ENCODE measurements at places on chromosomes 4 and X.

GRCh38 chr4:23660865-23661264, 229.0 kb downstream of the PPARGC1A start:
- DNase-seq = no peak

DNA sequence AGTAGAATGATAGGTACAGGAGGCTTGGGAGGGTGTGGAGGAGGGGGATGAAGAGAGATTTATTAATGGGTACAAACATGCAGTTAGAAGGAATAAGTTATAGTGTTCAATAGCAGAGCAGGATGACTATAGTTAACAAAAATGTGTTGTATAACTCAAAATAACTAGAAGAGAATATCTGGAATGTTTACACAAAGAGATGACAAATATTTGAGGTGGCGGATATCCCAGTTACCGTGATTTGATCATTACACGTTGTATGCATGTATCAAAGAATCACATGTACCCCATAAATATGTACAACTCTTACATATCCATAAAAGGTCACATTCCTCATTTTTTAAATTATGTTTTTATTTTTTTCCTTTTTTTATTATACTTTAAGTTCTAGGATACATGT, 456.6 kb downstream of the MAGEB5 start:
- DNase-seq = no peak

DNA sequence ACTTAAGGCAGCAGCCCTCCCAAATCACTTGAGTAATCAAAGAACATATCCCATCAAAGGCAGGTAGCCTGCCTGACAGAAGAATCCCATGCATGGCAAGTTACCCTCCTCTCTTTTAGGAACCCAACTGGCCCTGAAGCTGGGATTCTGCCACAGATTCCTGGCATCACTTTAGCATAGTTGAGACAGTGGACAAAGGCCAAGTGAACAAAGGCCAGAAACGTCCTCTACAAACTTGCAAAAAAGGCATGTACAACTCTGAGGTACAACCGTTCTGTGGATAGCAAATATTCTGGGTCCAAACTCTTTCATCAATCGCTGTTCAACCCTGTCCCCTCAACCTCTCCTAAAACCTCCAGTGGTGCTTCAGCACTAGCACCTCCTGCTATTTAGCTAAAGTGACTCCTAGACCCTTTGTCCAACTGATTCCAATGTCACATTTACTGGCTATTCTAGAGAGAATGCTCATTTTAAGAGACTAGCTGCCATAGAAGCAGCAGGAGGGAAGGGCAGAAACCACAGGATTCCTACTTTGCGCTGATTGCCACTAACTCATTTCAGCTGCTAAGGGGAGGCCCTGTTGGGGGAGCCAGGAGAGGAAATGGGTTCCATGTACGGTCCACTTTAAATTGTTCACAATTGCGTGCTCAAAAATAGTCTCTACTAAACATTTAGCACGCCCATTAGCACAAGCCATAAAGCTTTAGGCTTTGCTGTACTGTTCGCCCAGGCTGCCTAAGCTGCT, 105.9 kb downstream of the SHROOM4 start:
- DNase-seq = no peak

GRCh38 chrX:55008571-55009358, 8.6 kb downstream of the APEX2 start:
- peak; percentile 14 for DNase-seq

GRCh38 chrX:131399678-131400428, 110.7 kb upstream of the IGSF1 start:
- no peak for DNase-seq

- no peak for DNase-seq
Observed at GRCh38 chr4:6395466-6396228, 76.8 kb downstream of the PPP2R2C start.

DNA sequence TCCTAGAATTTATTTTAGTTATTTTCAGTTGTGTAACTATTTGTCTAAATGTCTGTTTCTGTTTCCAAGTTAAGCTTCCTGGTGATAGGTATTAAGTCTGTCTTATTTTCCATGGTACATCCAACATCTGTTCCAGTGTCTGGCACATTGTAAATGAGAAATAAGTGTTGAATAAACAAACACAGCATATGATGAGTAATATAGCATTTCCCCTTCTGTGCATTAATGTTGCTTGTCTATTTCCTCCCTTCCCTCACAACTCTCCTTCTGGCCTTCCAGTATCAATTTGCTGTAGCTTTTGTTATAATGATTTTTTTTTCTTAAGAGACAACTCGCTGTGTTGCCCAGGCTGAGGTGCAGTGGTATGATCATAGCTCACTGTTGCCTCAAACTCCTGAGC, 36.1 kb downstream of the COPS4 start:
- no peak for DNase-seq

DNA sequence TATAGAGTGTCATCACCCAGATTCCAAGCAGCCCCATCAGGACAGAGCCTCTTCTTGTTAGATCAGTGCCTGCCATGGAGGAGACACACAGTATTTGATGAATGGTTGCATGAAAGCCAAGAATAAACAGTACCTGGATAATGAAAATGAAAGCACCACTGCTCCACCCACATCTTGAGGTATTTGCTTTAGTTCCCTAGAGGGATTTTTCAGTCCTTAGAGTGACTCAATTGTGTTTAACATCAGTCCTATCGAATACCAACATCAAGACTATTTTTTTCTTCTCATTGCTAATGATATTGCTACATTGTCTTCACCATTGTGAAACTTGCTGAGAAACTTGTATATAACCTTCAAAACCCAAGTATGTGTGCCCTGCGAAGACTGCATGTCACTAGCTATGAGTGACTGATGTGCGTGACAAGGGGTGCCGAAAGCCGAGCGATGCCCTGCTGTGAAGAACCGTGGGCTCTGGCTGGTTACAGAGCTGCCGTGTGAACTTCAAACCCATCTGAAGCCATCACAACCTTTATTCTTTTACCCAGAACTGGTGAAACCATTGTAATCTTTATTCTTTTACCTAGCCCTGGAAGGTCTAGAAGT, 211.3 kb upstream of the FAT1 start:
- no peak for DNase-seq

DNA sequence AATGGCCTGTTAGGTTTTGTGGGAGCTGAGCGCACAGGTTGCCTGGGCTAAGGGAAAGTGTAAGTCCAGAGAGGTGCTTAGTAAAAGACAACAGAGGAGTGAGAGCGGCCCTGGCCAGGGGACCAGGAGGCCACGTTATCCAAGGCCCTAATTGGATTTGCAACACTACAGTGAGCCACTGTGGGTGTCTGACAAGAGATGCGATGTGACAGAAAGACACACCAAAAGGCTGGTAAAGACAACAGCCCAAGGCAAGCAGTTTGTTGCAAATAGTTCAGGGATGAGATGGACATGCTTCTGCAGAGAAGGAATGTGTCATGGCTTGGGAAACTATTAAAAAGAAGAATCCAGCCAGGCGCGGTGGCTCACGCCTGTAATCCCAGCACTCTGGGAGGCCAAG, 162.7 kb upstream of the KIT start:
- no peak for DNase-seq

DNA sequence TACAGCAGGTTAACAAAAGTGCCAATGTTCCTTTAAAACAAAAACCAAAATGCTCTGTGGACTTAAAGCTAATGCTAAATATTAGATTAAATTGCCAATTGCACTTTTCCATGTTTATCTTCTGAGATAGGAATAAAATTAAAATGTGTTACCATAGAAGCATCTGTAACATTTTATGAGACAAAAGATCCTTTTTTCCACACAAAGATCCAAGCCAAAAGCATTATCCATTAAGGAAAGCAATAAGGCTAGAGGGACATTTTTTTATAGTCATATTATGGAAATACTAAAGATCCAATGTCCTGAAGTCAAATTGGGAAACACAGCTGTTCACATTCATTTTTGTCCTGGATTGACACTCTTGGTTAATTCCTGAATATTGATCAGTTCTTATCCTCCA, 73.6 kb downstream of the PALLD start:
- no peak for DNase-seq

DNA sequence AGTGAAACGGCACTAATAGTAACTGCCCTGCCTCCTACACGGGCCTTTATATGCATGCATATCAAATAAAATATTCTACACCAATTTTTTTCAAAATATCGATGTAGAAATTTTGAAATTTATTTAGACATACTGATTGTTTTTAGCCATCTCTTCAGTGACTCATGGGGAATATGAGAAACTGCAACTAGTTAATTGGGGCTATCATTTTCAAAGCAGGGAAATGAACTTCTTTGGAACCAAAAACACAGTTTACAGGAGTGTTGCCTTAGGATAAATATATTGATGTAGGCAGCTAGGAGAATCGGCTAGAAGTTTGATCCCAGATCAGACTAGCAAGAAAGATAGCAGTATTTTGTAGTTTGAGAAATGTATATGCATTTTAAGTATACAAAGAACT, 1010.8 kb upstream of the AGA start:
- no peak for DNase-seq

- DNase-seq = no peak
Observed at GRCh38 chr4:2817137-2817536, 24.3 kb downstream of the SH3BP2 start.

GRCh38 chr4:101027721-101028120, 319.6 kb downstream of the PPP3CA start:
- DNase-seq = no peak

DNA sequence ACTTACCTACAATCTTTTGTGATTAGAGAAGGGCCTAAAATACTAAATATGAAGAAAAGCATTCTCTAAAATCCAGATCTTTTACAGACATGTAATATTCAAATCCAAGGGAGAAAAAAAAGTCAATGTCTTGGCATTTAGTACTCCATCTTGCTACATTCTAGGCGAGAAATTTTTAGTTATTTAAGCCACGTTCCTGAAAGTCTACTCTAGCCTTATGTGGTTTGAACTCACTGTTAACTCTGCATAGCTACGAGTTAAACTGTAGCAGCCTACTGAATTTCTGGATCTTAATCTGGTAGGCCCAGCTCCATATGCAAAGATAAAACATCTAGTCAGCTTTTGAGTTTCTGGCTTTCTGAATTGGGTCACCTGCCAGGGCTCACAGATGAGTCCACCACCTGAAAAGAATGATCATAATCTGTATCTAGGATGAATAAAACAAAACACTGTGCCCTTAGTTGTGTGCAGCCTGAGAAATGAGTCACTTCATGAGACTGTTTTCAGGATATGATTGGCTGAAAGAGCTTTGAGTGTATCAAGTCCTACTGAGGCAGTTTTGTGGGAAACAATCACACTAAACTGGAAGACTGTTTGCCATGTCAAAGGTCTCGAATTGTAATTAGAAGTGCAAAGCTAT, 3.2 kb upstream of the NEK1 start:
- no peak for DNase-seq

GRCh38 chrX:126695375-126695896, 124.1 kb upstream of the PRR32 start:
- DNase-seq = no peak

- no peak for DNase-seq
Observed at GRCh38 chrX:148322906-148323305, 177.5 kb upstream of the AFF2 start.

DNA sequence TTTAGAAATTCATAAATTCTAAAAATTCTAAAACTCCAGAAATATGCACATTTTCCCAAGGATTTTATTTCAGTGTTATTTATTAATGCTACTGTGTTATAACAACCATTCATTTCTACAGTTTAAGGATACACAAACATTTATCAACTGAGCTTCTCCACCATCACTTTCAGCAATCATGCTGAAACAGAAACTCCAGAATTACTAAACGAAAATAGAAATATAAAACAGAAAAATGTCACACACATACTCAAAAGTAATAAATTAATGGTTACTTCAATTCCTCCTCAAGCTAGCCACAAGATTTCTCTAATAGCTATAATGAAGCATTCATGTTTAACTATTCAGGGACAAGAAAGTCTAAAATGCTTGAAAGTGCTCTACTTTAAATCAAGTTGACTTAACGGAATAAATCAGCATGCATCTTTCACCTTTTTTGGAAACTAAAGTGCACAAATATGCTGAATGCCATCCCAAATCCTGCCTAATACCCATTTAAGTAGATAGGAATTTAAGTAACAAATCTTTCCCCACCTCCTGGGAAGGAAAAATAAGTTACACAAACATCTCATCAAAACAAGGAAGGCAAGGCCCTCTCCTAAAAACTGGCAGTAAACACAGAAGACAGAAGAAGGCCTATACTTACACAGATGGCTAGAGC, 563 bp downstream of the FAM13A start:
- DNase-seq = no peak

DNA sequence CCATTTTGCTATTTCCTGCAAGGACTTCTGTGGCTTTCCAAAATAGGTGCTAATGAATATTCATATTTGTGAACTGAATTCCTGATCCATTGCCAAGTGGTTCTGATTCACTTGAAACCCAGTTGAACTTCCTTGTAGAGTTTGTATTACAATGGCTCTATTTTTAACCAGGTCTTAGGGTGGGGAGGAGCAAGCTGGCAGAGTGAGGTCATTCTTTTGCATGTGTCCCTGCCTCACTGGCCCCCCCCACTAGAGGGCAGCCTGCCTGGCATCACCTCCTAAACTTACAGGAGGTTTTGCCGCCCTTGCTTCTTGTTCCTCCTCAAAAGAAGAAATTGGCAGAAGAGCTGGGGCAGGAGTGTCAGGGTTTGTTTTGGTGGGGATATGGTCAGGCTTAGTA, 10.5 kb downstream of the PTTG2 start:
- DNase-seq = peak; percentile 69

- no peak for DNase-seq
Observed at GRCh38 chr4:154305616-154306015, 186.0 kb downstream of the DCHS2 start.

GRCh38 chr4:21885770-21886169, 62.8 kb downstream of the KCNIP4 start:
- DNase-seq = no peak

DNA sequence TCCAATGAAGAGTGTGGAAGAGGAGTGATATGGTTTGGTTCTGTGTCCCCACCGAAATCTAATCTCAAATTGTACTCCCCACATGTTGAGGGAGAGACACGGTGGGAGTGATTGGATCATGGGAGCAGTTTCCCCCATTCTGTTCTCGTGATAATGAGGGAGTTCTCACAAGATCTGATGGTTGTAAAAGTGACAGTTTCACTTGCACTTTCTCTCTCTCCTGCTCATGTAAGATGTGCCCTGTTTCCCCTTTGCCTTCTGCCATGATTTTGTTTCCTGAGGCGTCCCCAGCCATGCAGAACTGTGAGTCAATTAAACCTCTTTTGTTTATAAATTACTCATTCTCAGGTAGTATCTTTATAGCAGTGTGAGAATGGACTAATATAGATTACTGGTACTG, 39.6 kb downstream of the FAM47C start:
- DNase-seq = no peak

- DNase-seq = peak; percentile 17
Observed at GRCh38 chrX:140713174-140713539, 3.6 kb downstream of the LINC00632 start.

GRCh38 chr4:52659722-52660261, 691 bp upstream of the USP46 start:
- peak; percentile 22 for DNase-seq

GRCh38 chrX:150616863-150617198, 48.4 kb downstream of the MTM1 start:
- DNase-seq = no peak

- DNase-seq = no peak
Observed at GRCh38 chrX:36898301-36898700, 109.9 kb upstream of the FAM47C start.
